HepG2 (cell line): ENCODE measurements at places on chromosomes 11 and 22.
A peak's percentile ranks its signal among the peaks of the same experiment; 100 is the strongest.

DNA sequence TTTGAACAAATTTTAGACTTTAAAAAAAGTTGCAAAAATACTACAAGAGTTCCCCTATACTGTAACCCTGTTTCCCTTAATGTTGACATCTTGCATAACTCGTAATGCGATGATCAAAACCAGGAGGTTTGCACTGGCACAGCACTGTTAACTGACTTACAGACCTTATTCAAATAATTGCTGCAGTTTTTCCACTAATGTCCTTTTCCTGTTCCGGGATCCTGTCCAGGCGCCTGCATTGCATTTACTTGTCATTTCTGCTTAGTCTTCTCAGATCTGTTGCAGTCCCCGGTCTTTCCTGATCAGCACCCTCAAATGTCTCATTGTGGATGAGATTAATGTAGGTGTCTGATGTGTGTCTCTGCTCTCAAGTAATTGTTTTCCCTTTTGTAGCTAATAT, 32.0 kb downstream of the APLP2 start:
- no peak for DNase-seq

- DNase-seq: no peak
Observed at GRCh38 chr11:5703741-5704536, 14.3 kb downstream of the TRIM22 start.

DNA sequence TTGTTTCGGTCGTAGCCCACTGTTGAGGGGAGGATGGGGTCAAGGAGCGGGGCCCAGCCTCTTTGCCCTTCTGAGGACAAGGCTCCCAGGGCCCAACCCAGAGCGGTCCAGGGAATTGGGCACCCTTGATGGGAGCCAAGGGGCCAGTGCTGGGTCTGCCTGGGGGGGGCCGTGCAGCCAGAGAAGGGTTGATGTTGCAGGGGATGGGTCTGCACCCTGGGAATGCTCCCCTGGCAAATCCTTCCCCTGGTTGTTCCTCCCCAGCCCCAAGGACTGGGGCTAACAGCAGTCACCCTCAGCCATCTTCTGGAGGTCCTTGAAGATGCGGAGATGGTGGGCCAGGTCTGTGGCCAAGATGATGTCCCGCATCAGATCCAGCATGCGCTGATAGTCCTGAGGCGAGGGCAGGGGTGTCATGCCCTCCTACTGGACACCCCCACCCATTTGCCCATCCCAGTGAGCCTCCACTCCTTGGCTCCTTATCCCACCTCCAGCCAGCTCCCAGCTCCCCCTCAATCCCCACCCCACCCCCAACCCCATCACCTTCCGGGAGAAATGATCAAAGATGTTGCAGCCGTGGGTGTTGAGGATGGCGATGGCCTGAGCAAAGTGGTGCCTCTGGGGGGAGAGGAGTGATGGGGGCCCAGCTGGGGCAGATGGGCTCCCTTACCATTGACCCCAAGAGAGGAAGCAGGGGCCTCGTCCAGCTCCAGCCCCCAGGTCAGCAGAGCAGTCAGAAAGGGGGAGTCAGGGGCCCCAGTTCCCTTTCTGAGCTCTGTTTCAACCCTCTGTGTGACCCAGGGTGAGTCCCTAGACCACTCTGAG, 95.0 kb downstream of the PDE2A start:
- DNase-seq: no peak

GRCh38 chr11:67113231-67113721, 5.8 kb upstream of the KDM2A start:
- no peak for DNase-seq

DNA sequence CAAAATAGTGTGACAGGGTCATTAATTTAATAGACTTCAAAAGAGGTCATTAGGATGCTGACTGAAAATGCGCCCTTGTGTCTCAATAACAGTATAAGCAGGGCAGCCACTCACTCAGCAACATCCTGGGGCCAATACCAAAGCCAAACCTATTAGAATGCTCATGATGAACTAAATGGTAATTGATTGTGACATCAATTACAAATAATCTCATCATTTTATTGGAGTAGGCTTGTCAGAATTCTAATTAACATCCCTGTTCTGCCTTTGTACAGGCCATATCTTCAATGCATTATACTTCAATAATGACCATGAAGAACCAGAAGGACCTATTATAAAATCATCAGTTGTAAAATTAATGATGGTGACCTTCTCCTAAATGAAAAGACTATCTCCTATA, 64.2 kb downstream of the DNAJC24 start:
- DNase-seq: no peak

DNA sequence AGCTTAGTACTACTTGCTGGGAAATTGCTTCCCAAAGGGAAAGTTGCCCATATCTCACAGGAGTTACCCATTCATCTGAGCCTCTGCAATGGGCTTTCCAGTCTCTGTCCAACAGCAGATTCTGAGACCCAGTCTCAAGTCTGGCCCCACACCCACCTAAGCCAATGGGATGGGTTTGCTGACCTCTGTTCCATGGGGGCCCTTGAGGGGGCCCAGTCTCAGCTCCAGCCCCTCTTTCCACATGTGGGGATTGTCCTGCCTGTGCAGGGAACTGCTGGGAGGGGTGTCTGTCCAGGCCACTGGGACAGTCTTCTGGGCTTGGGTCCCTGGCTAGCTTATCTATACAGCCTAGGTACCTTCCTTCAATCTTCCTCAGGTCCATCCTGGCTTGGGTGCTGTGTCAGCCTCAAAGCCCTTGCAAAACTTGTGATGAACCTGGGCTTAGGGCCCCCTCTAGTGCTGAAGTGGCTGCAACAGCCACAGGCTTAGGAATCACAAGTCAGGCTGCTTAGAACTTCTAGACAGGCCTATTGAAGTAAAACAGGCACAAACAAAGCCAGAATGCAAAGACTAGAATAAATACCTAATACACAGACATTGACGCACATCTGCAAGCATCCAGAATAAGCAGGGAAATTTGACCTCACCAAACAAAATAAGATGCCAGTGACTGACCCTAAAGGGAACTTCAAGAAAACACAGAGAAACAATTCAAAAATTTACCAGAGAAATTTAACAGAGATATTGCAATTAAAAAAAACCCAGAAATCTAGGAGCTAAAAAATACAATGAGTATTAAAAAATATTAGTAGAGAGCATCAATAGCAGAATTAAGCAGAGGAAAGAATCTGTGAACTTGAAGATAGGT, 11.7 kb upstream of the PATL1 start:
- peak; percentile 73 for DNase-seq

DNA sequence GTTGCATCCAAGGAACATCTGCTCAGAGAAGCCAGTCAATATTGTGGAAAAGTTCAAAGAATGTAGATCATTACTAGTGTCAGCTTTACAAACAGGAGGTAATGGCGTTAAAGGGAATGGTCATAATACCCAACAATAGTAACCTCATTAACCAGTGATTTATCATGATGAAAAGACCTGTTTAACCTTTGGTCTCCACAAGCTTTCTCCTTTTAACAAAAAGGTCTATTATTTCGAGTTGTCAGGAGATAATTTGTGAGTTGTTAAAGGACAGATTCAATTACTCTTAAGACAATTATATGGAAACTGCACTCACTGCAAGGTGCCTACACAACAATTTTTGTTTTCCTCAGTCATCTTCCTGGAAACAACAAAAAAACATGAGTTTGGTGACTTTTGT, 73.8 kb upstream of the HTATIP2 start:
- DNase-seq: no peak

- no peak for DNase-seq
Observed at GRCh38 chr11:14783788-14784187, 108.2 kb downstream of the CYP2R1 start.

GRCh38 chr11:126628790-126629621, 273.5 kb downstream of the ST3GAL4 start:
- DNase-seq: no peak

- no peak for DNase-seq
Observed at GRCh38 chr11:116177521-116178210, 595.1 kb downstream of the BUD13 start.

DNA sequence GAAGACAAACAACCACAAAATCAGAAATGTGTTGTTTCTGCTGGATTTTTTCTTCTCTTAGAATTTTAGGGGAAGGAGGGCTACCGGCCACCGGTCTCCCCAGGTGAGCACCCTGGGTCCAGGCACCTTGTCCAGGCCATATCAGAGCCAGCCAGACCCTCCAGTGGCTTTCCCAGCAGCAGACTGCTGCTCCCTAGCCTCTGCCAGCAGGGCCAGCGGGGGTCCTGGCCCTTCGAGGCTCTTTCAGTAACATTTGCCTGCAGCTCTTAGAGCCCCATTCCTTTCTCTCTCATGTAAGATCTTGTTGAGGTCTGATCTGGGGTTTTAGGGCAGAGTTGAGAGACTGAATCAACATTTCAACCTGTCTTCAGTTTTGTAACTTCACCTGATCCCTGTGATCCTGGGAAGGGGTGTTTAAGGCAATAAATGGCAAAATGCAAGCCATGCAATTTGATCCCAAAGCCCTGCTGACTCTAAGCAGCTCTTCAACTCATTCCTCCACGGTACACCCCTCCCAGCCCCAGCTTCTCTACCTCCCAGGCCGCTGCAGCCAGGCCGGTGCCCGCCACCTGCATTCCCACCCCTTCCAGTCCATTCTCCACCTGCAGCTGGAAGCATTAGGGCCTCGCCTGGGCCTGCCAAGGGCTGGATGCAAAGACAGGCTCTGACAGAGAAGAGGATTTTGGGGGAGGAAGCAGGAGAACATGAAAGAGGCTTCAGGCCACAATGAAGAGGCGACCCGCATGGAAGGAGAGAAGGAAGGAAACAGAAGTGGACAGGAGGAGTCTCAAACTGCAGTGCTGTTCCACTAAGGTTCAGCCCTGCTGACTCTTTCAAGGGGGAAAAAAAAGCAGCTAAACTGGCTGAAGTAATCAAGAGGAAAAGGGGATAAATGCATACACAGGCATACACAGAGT, 113.0 kb upstream of the FGF3 start:
- DNase-seq: no peak

DNA sequence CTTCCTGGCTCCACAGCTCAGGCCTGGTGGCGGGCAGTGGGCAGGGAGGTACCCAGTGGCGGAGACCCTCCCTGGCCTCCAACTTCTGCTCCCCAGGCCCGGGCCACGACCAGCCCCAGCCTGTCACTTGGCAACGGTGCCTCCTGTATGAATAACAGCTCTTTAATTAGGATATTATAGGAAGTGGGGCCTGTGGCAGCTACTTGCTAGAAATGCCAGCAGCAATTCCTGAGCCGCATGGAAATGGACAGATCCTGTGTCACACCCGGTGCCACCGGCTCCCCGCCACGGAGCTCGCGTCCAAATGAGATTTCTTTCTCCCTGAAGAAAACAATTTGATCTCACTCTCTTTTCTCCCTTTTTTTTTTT, 104.5 kb downstream of the CHST1 start:
- DNase-seq: no peak

- no peak for DNase-seq
Observed at GRCh38 chr11:104451197-104451893, 287.4 kb upstream of the PDGFD start.

- DNase-seq: no peak
Observed at GRCh38 chr22:19965771-19966709, 24.4 kb upstream of the TXNRD2 start.

DNA sequence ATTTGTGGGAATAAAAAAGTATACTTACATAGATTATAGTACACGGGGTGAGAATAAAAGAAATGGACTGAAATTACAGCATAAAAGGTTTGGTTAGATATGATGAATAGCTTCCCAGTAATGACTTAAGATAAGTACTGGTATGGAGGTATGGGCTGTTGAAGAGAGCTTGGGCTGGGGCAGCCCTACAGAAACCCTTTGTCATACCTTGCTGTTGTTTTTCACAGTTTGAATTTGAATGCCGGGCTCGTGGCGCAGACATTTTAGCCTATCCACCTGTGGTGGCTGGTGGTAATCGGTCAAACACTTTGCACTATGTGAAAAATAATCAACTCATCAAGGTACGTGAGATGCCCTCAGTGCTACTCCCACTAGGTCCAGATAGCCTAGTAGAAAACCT, 42.3 kb upstream of the RBX1 start:
- no peak for DNase-seq

DNA sequence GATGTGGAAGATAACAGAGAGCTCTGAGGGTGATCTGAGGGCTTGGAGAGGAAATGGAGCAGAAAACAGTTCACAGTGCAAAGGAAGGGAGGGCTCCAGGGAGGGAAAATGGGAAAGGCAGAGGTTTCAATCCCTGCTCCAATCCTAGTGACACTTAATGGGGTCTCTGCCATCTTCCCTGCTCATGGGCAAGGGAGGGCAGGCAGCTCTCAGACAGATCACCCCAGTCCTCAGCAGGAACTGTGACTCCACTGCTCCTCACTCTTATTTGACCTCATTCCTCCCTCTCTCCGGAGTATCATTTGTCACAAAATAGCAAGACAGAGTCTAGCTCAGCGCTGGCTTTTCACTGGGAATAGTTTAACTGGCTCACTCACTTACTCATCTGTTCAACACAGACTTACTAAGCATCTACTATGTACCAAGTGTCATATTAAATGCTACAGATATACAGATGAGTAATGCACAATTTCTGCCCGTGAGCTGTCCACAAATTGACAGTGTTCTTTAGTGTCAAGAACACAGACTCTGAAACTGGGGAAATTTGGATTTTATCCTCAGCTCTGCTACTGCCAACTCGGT, 817.4 kb downstream of the OPCML start:
- no peak for DNase-seq

GRCh38 chr22:42938976-42939375, 76.0 kb downstream of the PACSIN2 start:
- DNase-seq: no peak

DNA sequence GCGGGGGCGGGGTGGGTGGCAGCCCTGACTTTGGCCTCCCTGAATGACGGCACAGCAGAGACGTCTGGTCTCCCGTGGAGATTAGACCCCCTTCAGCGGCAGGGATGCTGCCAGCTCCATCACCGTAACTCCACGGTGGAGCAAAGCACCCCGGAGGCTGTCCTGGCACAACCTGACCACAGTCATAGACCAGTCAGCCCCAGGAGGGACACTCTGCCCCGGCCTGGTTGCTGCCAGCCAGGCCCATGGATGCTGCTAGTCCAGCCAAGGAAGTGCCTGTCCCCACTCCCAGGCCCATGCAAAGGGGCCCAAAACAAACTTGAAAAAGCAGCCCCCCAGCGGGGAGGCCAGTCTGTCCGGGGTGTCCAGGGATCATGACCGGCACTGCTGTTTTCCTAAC, 11.5 kb upstream of the ANO1 start:
- no peak for DNase-seq

DNA sequence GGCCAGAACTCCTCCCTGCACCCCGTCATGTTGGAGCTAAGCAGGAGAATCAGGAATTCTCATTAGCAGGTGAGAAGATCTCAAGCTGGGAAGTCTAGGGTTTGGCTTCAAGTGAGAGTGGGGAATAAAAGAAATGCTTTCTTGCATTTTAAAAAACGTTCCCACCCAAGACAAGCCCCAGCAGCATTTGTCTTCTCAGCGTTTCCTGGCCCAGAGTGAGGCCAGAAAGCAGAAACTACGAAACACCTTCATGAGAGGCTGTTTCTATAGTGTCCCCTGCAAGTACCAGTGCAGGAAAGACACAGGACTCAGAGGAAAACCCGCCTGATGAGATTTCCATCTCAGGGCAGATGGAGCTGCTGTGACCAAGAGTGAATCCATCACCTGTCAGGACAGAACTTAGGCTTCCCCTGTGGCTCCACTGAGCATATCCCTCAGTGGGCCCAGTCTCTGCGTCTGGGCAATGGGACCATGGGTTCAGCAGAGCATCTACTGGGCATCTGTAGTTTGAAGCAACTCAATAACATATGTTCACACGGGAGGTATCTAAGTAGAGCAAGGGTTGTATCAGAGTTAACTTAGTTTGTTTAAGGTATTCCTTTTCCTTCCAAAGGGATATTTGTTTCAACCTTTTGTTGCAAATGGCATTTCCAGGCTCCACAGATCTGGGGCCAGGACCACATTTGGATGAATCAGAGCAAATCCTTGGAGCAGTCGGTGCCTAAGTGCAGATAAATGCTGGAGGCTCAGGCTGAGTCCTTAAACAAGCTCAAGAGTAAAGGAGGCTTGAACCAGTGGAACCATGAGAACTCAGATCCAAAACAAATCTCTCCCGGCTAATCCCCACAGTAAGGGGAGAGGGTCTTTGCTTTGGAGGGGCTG, 548.3 kb downstream of the MIAT start:
- no peak for DNase-seq
